H9 (cell line): ENCODE measurements at places on chromosomes 6 and 20. TPM values are rescaled to one million over a fixed set of nuclear protein-coding genes. Genes with fewer than 3 reads are reported as not detected.

Gene SLPI
- not detected in 2 replicates for total RNA-seq

Gene MCHR2
- not detected in 2 replicates for total RNA-seq

Gene TBX18
- total RNA-seq: 0.02 TPM in 1 of 2 replicates, not detected in the other

Gene SPATS1
- not detected in 2 replicates for total RNA-seq

Gene C20orf204
- total RNA-seq: 1.3 and 2.2 TPM in 2 replicates

Gene CUTA
- 257 and 264 TPM in 2 replicates for total RNA-seq

Gene ECT2L
- not detected in 2 replicates for total RNA-seq

Gene MEI4
- 0.26 and 0.55 TPM in 2 replicates for total RNA-seq

Gene SPEF1
- total RNA-seq: 0.22 and 0.24 TPM in 2 replicates
